Vagina (tissue), 2 donors: ENCODE measurements at places on chromosomes 16 and 17.
A peak's percentile ranks its signal among the peaks of the same experiment; 100 is the strongest.

DNA sequence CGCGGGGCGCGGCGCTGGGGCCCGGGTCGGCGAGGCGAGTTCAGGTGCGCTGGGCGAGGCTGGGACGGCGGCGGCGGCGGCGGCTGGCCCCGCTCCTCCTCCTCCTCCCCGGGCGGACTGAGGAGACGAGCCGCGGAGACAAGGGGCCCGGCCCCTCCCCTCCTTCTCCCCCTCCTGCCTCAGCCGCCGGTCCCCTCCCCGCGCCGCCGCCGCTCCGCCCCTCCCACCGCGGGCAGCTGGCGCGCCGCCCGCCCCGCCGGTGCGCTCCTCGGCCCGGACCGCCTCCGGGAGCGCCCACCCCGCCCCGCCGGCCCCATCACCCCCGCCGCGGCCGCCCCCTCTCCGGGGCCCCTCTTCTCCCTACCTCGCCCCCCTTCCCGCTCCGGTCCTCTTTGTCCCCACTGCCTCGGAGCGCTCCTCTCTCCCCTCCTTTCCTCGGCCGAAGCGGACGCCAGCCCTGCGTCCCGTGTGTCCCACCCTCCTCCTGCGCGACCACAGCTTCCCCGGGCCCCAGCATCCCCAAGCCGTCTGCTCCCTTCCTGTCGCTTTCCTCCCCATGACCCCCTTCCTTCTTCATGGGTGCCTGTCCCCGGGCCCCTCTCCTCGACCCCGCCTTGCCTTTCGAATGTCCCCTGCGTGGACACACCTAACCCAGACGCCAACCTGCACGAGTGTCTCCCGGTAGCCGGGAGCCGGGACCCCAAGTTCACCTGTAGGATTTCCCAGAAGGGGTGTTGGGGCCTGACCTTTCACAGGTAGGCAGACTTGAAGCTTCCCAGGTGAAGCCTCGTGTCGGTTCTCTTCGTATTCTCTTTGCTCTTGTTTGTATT lies at the start of gene TOX3:
TSS of gene TOX3 (minus strand) at position 140 of the 830 bp plus-strand sequence. CDS start 420 bp downstream, outside the sequence.
- DNase-seq: no peak

DNA sequence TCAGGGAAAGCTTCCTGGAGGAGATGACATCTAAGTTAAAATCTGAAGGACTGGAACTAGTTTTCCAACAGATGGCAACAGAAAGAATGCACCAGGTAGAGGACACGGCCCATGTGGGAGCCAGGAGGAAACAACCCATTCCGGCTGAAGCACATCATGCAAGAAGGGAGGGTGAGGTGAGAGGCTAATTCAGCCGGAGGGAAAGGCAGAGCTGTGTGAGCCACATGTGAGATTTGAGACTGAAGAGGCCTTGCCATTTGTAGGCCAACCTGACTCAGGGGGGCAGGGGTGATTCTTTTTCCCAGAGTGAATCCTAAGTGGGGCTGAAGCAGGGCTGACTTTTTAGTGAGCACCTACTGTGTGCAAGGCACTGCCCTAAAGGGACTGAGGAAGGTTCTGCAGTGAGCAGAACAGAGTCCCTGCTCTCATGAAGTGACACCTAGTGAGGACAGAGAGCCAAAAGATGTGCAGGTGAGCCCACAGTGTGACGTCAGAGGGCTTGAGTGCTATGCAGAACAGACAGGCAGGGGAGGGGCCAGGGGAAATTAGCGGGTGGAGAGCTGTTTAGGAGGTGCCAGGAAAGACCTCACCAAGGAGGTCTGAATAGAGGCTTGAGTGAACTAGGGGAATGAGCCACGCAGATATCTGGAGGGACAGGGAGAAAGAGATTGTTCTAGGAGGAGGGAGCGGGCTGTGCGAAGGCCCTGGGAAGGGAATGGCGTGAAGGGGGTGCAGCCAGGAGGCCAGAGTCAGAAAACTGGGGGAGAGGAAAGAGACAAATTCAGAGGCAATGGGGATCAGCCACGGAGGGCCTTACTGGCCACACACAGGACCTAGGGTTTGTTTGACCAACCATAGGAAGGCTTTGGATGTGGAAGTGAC lies 19.8 kb upstream of the IL21R start:
- DNase-seq: peak; percentile 69

GRCh38 chr16:53829186-53829747 lies 125.3 kb downstream of the FTO start:
- no peak for DNase-seq

GRCh38 chr16:66927918-66928649 lies 2.7 kb upstream of the RRAD start:
- no peak for DNase-seq

DNA sequence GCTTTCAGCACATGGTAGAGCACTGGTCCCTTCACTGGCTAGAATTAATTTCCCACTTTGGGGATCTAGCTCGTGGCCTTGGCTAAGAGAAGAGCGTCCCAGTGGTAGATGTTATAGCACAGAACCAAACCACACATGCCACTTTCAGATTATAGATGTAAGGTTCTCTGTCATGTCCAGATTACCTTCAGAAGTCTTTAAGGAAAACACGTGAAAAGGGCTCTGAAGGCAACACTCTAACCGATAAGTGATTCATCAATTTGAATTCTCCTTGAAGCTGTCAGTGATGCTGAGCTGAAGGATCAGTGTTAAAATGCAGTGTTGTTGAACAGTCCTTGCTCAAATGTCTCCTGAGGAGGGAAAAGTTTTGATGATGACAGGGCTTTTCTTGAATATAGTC lies 43.5 kb upstream of the VPS4A start:
- no peak for DNase-seq

GRCh38 chr16:67551972-67552371 lies 10.4 kb upstream of the CTCF start:
- no peak for DNase-seq

DNA sequence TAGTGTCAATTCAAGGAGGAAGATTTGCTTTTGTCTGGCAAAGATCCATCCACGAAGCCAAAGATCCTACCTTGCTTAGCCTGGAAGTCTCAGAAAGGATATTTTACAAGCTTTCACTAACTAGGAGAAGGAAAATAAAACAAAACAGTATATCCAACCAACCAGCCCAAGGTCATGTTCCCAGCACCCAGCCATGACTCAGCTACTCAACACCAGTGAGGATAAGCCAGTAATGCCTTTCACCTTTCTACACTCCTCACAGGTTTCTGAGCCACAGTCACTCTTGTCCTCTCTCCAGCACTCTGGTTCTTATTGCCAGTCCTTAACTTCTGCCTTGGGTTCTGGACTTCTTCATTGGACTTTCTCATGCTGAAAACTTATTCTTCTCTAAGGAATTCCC lies 116.2 kb downstream of the CDH11 start:
- no peak for DNase-seq

DNA sequence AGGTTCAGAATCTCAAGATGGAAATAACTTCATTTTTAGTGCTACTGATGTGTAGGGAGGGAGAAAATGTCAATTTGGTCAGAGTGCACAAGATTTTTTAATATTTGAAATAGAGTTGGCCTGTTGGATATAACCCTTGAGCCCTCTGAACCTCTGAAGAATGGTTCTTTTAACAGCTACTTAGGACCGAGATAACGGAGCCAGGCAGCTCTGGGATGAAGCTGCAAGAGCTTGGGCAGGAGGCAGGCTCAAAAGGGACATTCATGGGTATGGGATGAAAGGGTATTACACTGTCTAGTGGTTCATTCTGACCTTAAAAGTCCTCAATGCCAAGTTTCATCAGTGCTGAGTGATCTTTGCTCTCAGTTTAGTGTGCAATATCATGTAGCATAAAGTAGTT lies 111.4 kb upstream of the CPHXL start:
- no peak for DNase-seq

- DNase-seq: no peak
Measured at GRCh38 chr16:9800186-9800738, 382.0 kb downstream of the GRIN2A start.

GRCh38 chr17:77107506-77108433 lies 33.0 kb upstream of the SEC14L1 start:
- no peak for DNase-seq

- DNase-seq: no peak
Measured at GRCh38 chr16:81568749-81569087, 124.1 kb downstream of the CMIP start.

- no peak for DNase-seq
Measured at GRCh38 chr16:57720142-57720575, 15.4 kb upstream of the KATNB1 start.

DNA sequence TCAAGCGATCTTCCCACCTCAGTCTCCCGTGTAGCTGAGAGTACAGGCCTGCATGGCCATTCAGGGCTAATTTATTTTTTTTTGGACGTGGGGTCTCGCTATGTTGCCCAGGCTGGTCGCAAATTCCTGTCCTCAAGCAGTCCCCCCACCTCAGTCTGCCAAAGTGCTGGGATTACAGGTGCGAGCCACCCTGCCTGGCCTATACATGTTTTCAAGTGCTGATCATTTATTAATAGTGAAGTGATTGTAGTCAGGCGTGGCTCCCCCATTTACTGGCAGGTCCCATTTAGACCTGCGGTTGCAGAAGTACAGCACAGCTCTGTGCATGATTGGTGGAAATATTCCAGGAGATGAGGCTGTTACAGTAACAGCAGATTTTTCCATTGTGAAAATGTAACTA lies 8.4 kb downstream of the FOXK2 start:
- DNase-seq: no peak

DNA sequence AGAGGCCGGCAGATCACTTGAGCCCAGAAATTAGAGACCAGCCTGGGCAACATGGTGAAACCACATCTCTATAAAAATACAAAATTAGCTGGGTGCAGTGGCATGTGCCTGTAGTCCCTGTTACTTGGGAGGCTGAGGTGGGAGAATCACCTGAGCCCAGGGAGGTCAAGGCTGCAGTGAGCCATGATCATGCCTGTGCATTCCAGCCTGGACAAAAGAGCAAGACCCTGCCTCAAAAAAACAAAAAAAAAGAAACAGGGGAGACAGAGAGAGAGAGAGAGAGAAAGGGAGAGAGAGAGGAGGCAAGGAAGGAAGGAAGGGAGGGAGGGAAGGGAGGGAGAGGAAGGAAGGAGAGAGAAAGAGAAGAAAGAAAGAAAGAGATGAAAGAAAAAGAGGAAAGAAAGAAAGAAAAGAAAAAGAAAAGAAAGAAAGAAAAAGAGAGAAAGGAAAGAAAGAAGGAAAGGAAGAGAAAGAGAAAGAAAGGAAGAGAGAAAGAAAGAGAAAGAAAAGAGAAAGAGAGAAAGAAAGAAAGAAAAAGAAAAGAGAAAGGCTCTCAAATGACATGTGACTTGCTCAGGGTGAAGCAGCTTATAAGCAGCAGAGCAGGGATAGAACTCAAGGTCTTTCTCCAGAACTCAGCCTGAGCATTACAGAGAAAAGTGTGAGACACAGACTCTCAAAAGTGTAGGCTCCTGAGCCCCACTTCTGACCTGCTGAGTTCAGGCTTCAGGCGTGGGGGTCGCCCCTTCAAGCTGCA lies 15.5 kb downstream of the CX3CL1 start:
- DNase-seq: no peak

DNA sequence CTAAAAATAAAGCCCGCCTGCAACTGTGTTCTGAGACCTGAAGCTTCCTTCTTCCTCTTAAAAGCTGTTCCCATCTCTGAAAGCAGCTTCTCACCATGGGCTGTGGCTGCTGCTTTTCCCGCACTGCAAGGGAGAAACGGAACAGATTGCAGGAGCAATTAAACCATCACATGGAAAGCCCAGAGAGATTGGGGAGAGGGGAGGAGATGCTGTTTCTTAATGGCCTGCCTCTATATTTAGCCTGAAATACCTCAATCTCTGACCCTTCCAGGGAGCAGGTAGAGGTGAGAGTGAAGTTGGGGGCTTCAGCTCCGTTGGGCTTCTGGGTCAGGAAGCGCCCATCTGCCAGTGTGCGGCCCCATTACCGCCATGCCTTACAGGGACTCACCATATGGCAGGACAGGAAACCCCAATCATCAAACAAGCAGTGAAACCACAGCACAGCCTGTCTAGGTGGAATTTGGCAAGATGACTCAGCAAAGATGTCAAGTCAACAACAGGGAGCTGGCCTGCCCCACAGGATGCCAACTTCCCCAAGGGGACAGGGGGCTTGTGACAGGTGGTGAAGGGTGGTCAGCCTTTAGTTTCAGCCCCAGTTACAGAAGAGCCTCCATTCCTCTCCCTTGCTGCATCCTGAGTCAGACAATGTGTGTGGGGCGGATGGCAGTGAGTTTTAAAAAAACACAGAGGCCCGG lies 286.6 kb upstream of the CCL2 start:
- peak; percentile 81 for DNase-seq

DNA sequence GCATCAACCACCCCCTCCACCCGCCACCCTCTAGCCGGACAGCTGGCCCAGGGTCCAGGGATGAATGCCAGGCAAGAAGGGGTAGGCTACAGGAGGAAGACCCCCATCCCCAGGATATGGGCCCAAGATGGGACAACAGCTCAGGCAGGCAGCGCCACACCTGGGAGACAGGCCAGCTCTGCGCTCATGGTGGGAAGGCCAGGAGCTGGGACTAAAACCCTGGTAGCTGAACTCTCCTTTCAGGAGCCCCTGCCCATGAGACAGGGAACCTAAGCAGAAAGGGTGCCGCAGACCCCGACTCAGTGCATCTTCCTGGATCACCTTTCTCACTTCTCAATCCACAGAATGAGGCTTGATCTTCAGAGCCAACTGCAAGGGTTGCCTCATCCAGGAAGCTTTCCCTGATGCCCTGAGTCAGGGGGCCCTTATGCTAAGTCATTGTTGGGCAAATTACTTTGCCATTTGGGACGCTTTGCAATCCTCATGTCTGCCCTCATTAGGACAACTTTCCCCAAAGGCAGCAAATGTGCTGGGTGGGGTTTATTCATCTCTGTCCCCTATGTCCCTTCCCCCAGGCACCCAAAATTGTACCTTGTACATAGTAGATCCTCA lies 9.0 kb downstream of the ZDHHC1 start:
- DNase-seq: no peak

DNA sequence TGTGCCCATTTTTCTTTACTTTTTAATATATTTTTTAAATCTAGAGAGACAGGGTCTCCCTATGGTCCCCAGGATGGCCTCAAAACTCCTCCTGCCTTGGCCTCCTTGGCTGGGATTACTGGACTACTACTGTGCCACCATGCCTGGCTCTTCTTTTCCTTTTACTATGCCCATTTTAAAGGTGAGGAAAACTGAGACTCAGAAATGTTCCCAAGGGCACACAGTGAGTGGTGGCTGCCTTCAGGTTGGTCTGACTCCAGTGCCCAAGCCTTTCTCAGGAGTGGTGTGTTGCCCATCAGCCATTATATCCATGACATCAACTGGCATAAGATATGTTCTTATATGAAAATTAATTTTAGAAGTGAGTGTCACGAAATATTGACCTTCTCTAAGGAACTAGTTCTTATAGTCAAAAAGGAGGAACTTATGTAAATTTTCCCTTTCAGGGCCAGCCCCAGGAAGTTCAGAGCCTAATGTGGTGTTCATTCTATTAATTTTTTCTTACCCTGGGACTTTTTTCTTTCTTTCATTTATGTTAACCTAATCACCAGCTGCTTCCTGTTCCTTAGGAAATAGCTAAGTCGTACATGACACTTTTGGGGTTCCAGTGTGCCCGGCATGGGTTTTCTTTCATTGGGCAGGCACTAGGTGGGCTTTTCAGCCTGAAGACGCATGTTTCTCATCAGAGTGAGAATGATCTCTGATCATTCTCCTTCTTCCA lies 17.9 kb upstream of the SPN start:
- no peak for DNase-seq
